ENCODE measurements at places on chromosomes 6 and 20. TPM values are rescaled to one million over a fixed set of nuclear protein-coding genes. Genes with fewer than 3 reads are reported as not detected.

DNA sequence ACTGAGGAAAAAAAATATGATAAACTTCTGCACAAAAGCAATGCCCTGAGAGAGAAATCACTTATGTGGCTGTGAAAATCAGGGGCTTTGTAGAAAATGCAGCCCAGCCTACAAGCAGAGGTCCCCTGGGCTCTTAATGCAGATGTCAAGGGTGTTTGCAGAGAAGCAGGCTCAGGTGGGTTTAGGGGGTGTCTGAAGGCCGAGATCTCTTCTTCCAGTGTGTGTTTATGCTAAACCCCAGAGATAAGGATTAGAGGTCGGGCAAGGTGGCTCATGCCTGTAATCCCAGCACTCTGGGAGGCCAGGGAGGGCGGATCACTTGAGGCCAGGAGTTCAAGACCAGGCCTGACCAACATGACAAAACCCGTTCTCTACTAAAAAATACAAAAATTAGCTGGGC, 78.5 kb downstream of the TMEM242 start:
- peaks cover 5% of the 10 kb centered on the region for H3K4me1 ChIP-seq
- DNase-seq, result no peak
- H3K27me3 ChIP-seq, result no peaks in the 10 kb centered on the region
- no peaks in the 10 kb centered on the region for H3K36me3 ChIP-seq
- H3K4me3 ChIP-seq, result no peak overlapping the region
- H3K27ac ChIP-seq, result no peak overlapping the region

The PCNA gene
- total RNA-seq, result 35.5 TPM

GRCh38 chr6:101630941-101631340, 237.4 kb downstream of the GRIK2 start:
- H3K4me3 ChIP-seq, result no peak overlapping the region
- no peaks in the 10 kb centered on the region for H3K27me3 ChIP-seq
- DNase-seq, result no peak
- H3K36me3 ChIP-seq, result no peaks in the 10 kb centered on the region

The SMLR1 gene
- not detected for total RNA-seq

The LINC00237 gene
- total RNA-seq, result not detected

The NRM gene
- 22.8 TPM for total RNA-seq

DNA sequence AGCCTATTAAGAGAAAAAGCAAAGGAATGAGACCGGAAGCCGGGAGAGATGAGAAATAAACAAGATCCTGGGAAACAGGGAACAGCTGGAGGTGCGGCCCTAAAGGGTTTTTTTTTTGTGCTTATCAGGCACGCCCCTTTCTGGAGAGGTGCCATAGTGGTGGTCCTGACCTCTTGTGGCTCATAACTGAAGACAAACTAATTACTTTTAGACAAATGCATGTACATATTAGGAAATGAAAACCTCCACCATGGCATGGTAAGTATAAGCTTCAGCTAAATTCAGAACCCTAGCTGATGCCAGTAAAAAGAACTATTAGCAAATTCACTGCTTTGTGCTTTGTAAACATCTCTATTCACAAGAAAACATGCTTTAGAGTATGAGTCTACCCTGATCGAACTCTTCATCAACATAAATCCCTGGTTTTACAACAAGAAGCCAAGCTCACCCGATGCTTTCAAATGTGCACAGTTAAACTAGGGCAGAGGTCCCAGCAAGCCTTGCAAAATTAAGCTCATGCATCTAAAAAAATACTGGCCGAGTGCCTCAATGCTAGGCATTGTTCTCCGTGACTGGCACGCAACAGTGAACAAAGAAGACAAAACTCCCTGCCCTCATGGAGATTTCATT, 96.4 kb upstream of the MRPS10 start:
- peaks cover 7% of the 10 kb centered on the region for H3K4me1 ChIP-seq
- no peak overlapping the region for H3K27ac ChIP-seq
- no peak overlapping the region for H3K4me3 ChIP-seq
- DNase-seq, result no peak
- H3K36me3 ChIP-seq, result no peaks in the 10 kb centered on the region

DNA sequence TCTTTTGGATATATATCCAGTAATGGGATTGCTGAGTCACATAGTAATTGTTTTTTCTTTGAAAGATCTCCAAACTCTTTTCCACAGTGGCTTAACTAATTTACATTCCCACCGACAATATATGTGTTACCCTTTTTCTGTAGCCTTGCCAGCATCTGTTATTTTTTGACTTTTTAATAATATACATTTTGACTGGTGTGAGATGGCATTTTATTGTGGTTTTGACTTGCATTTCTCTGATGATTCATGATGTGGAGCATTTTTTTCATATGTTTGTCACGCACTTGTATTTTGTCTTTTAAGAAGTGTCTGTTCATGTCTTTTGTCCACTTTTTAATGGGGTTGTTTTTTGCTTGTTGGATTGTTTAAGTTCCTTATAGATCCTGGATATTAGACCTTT, 58.9 kb upstream of the OPRM1 start:
- no peak for DNase-seq
- no peaks in the 10 kb centered on the region for H3K27me3 ChIP-seq
- H3K4me1 ChIP-seq, result no peaks in the 10 kb centered on the region
- no peak overlapping the region for H3K27ac ChIP-seq

The KHDC1 gene
- total RNA-seq, result 2.9 TPM

The RHAG gene
- total RNA-seq, result not detected

The GSTA2 gene
- total RNA-seq, result not detected

DNA sequence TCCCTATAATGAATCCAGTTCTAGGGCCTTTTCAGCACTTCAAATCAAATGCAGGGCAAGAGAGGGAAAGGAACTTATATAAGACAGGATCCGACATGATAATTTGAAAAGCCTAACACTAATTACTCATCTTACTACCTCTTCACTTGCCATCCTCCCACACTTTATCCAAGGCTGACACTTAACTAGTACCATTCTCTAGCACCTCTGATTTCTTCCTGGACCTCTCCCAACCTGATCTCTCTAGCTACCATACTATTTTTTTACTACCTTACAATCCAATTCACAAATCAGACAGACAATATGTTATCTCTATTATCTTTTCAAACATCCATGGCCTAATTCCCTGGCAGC, 50.4 kb downstream of the BTBD9 start:
- no peak for DNase-seq
- H3K4me1 ChIP-seq, result no peaks in the 10 kb centered on the region
- H3K36me3 ChIP-seq, result peaks cover 36% of the 10 kb centered on the region
- no peak overlapping the region for H3K4me3 ChIP-seq

DNA sequence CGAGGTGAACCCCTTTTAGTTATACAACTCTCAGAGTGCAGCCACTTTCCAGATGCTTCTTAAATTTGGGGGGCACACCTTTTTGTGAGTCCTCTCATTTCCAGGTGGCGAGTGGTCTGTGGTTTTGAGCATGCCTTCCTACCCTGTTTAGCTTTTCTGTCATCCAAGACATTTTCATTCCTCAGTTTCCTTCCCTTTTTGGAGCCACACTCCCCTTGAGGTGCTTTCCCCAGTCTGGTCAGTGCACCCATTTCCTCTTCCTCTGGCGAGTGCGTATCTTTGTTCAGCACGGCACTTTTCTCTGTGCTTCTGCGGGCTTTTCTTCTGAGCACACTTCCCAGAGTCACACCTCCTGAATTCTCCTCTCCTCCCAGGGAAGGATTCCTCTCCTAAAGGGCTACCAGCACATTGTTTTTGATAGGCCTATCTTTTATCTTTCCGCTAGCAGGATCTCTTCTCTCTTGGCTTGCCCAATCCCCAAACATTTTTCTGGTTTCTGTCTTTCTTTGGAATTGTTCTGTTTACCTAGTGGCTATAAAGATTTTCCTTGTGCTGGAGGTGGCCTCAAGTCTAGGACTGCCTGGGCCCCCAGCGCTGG, 1.4 kb downstream of the PHF20 start:
- peaks cover 10% of the 10 kb centered on the region for H3K36me3 ChIP-seq
- H3K27ac ChIP-seq, result peak overlapping the region; percentile 99
- peaks cover 83% of the 10 kb centered on the region for H3K4me1 ChIP-seq
- H3K27me3 ChIP-seq, result no peaks in the 10 kb centered on the region
- peak; percentile 81 for DNase-seq

The ULBP3 gene
- 0.69 TPM for total RNA-seq

The HLA-G gene
- 8.8 TPM for total RNA-seq

GRCh38 chr6:5279891-5280338, 18.6 kb downstream of the FARS2 start:
- no peak overlapping the region for H3K27ac ChIP-seq
- no peak overlapping the region for H3K4me3 ChIP-seq
- no peak for DNase-seq
- peaks cover 20% of the 10 kb centered on the region for H3K4me1 ChIP-seq

DNA sequence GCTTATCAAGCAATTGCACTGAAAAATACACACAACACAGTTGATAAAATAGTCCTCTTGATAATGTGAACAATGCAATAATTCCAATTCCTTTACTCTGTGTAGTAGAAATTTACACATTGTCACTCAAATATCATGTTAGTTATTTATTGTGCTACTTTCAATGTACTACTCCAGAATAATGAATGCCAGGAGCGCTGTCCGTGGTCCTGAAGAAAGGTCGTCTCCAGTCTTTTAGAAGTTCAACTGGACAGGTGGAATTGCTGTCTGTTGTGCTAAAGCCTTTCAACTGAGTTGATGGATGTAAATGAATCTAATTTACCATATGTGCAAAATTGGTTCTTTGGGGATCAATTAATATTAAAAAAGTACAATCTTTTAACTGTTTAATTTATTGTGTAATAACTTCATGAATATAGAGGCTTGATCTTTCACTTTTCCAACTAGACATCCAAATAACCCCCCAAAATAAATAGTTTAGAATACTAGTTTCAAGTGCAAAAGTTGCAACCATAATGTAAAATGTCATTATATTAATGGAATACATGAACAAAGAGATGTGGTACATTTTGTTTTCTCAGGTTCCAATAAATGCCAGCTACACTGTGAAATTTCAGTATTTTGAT, 3.2 kb downstream of the GRIK2 start:
- no peak overlapping the region for H3K27ac ChIP-seq
- H3K27me3 ChIP-seq, result no peaks in the 10 kb centered on the region
- H3K4me3 ChIP-seq, result no peak overlapping the region
- no peaks in the 10 kb centered on the region for H3K36me3 ChIP-seq

The PAK5 gene
- not detected for total RNA-seq

DNA sequence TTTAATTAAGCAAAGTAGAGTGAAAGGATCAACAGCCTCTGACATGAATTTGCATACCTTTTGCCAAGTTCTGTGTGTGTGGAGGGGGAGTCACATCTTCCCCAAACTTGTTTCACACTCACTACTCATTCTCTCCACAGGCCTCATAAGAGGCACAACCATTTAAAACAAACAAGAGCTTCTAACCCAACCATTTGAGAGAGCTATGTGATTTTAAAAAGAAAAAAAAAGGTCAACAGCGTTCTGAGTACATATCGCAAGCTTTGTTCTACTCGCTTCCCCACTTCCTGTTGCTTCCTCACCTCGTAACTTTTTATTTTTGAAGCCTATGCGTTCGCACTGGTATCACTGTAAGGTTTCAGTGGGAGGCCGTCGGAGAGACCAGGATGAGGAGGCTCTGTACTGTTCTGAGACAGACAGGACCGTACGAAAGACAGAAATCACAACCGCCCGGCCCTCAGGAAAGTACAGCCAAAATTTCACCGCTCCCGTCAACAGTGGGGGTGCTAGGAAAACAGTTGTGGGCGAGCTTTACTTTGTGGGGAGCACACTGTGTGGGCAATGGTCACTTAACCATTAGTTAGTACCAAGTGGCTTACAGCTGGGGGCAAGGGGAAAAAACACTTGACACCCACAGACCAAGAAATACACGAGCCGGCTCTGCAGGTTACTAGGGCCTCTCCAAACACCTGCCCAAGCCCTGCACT, 61.3 kb downstream of the TRERF1 start:
- no peaks in the 10 kb centered on the region for H3K36me3 ChIP-seq
- H3K27ac ChIP-seq, result peak overlapping the region; percentile 63
- no peak overlapping the region for H3K4me3 ChIP-seq

The SLC24A3 gene
- not detected for total RNA-seq

The BPIFA1 gene
- not detected for total RNA-seq

The HSPA1L gene
- 2.4 TPM for total RNA-seq
